ENCODE measurements at places on chromosomes 5 and 9. TPM values are rescaled to one million over a fixed set of nuclear protein-coding genes. Genes with fewer than 3 reads are reported as not detected.
A peak's percentile ranks its signal among the peaks of the same experiment; 100 is the strongest.

- DNase-seq: peak; percentile 8
Measured at GRCh38 chr9:113589890-113590289, 126.4 kb downstream of the RGS3 start.

DNA sequence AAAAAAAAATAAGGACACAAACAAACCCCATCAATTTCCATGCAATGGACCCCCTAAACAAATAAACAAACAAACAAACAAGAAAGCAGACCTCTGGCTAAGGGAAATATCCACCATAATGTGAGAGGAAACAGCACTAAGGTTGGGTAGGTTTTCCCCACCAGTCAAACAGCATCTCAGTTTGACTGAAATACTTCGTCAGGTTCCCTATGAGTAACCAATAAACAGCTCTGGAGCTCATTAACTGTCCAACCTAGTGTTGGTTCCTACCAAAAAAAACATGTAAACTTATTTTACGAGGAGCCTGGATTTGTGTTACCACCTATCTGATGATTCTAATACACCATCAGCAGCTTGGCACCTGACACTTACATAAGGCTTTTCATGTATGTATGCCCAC is 198.5 kb upstream of the TARS1 start:
- DNase-seq: no peak

Gene ADRB2
- total RNA-seq: not detected

Gene CCDC152
- total RNA-seq: 13.4 TPM

Gene PDLIM4
- 81.6 TPM for total RNA-seq

Gene KDM4C
- 63.5 TPM for total RNA-seq

- DNase-seq: no peak
Measured at GRCh38 chr5:134029156-134029555, 24.4 kb upstream of the VDAC1 start.

Gene OR1Q1
- not detected for total RNA-seq

- no peak for DNase-seq
Measured at GRCh38 chr5:96065685-96066385, 104.2 kb upstream of the ELL2 start.

GRCh38 chr9:87334366-87334765 is 163.3 kb upstream of the DAPK1 start:
- no peak for DNase-seq

Gene GAPT
- not detected for total RNA-seq

DNA sequence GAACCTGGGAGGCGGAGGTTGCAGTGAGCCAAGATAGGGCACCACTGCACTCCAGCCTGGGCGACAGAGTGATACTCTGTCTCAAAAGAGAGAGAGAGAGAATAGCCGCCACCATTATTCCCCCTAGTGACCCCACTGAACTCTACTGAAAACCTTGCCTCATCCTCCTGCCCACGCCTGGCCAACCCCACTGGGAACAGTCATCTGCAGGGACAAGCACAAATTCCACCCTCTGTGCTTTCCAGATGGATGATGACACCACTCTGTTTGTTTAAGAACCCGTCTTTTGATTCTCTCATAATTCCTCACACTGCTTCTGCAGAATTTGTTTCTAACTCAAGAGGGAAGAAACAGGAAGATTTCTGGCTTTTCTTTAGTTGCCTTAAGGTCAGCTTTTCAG is 12.2 kb downstream of the BHMT2 start:
- no peak for DNase-seq

Gene SHISAL2B
- total RNA-seq: not detected

GRCh38 chr9:27625751-27626150 is 52.5 kb upstream of the C9orf72 start:
- DNase-seq: no peak

Gene PCDHB14
- total RNA-seq: 16.5 TPM

Gene HTR4
- total RNA-seq: not detected

DNA sequence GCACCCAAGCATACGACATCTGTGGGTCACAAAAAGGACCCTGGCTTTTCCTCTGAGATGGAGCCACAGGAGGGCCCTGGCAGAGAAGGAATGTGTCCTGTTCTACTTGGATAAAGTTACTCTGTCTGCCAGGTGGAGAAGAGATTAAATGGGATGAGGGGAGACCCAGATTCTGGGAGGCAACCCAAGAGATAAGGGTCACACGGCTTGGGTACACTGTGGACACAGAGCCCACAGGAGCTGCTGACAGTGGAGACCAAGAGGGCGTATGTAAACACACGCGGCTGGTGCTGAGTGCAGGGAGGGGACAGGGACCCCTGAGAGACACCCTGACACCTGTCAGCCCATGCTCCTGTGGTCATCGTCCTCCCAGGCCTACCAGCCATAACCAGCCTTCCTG is 6.2 kb downstream of the CDK20 start:
- no peak for DNase-seq

Gene SOHLH1
- total RNA-seq: not detected

Gene EIF4E1B
- total RNA-seq: not detected

GRCh38 chr9:115204904-115205453 is 87.0 kb upstream of the TNC start:
- no peak for DNase-seq

Gene TAF11L14
- total RNA-seq: not detected

GRCh38 chr5:39826051-39826450 is 401.3 kb upstream of the DAB2 start:
- DNase-seq: no peak

Gene ERGIC1
- 76.2 TPM for total RNA-seq

DNA sequence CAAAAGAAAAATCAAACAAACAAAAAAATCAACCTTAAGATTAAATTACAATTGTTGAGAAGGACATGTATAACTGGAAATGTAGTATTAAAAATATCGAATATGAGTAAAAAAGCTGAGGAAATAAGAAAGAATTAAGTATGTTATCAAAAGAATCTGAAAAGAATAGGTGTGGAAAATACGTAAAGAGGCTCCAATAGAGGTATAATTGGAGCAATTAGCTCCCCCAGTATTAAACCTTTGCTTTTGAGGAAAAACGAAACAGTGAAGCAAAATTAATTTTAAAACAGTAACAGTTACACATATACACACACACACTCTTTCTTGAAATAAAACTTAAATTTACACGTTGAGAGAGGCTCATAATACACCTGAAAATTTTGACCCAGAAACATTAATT is 578.7 kb upstream of the ADAMTS16 start:
- DNase-seq: no peak

Gene PCDHGA12
- total RNA-seq: 6.1 TPM

DNA sequence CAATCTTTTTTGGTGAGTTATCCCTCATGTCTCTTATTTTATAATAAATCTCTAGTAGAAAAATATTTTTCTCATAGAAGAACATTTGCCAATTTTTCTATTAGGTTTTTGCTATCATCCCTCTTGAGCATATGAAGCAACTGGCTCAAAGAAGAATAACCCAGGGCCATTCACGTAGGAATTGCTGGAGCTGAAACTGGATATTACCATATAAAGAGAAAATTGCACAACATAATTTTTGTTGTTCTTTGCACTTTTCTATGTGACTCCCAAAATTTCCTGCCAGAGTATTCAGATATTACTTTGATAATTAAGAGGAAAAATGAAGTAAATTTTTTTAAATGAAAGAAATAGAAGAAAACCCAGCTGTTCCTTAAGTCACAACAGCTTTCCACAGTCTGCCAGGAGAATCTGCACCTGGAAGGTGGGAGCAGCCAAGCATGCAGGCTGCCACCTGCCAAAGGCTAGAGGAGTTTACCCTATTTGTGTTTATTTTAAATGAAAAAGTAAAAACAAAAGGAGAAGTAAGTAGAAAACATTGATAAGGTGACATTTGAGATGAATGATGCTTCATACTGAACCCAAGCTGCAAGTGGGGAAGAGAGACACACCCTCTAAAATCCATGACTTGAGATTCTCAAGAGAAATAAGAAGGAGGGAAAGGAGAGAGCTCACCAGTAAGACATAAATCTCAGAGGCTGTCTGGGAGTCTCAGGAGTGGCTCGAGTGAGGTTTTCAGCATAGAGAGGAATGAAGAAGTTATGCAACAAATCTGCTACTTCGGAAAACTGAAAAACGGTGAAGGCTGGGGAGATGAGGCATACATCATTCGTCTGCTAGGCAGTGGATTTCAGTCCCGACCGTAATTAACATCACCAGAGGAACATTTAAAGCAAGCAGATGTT is 31.5 kb upstream of the FREM1 start:
- DNase-seq: no peak

GRCh38 chr5:14064841-14065240 is 78.3 kb upstream of the TRIO start:
- DNase-seq: no peak

DNA sequence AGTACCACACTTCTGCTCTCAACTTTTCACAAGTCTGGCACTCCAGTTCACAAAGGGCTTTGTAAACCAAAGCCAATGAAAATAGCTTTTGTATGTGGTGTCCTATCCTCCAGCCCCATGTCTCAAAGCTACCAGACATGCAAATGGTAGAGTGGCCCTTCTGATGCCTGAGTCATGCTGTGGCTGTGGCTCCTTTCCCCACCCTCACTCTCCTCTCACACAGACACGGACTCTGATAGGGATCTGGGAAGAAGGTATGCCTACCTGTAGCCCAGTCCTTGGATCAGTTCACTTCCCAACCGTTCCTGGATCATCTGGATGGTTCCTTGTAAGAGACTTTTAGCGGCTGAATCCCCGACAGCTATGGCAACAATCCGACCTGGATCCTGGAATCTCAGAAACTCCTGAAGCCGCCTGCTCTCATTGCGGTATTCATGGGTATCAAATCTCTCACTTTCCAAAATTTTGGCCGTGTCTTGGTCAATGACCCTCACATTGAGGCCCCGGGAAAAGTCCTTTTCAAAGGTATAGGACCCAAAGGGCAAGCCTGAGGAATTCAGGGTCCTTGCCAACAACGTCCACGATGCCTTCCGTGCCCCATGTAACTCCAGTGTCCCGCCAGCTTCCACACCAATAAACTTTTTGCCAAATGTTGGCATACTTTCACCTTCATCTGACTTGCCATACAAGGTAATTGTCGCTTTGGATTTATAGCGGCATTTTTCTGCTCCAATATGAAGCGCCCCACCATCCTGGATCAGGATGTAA is 23.4 kb downstream of the CEMIP2 start:
- no peak for DNase-seq

DNA sequence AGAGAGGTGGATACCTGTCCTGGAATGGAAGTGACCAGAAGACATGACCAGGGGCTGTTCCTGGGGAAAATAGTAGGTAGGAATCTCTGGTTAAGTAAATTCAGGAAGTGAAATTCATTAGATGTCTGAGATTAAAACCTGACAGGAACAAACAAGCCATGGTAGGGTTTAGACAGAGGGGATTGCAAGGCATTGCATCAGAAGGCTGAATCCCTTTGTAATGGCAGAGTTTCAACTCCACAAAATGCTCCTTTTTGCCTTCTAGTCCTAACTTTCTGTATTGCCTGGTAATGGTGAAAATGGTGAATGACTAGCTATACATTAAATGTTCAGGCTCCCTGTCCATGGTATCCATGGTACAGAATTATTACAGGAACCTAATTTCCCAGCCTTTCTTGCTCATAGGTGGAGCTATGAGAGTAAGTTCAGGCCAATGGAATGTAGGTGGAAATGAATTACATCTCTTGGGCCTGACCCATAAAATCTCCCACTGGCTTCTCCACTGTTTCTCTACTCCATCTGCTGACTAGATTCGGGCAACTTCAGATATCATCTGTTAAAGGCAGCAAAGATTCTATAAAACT is 113.4 kb upstream of the CNTLN start:
- no peak for DNase-seq

- DNase-seq: peak; percentile 88
Measured at GRCh38 chr5:79235634-79236361, at the start of gene JMY. TSS of gene JMY (plus strand) at chr5:79236131. CDS start at chr5:79236651, 520 bp downstream.

DNA sequence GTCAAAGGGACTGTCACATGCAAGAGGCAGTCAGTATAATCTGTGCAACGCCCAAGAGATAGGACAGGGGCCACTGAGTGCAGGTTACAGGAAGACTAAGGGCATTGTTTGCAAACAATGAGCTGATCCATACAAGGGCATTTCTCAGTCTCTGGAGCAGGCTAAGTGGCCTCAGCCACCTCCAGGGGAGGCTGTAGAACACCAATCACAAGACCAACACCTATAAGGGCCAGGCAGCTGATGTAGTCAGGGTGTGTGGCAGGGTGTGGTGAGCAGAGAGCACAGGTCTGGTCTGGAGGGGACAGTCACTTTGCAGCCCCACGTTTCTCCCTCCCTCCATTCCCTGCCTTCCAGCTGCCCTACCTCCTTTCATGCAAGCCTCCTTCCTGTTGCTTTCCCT is 83.2 kb upstream of the ADRA1B start:
- DNase-seq: no peak

DNA sequence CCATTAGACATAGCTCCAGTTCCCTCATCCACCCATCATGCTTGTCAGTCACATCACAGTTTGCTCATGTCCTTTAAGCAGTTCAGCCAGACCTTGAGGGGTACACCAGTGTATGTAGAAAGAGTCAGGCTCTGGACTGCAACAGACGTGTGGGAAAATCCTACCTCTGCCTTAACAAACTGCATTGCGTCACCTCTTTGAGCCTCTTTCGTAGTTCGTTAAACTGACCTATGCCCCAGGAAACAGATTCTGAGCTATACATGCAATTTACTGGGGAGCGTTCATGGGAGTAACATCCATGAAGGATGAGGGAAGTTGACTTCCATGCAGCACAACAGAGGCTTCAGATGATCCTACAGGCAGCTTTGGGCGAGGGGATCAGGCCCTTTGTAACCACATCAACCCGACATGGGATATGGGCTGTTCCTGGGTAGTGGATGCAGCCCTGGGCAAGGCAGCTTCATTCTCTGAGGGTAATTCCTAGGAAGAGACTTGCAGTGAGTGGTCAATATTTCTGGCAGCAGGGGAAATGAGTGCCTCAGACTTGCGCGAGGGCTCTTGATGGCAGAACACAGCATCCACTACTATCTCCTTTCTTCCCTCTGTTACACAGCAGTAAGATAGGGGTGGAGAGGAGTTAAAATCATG is 4.3 kb downstream of the SPINK4 start:
- DNase-seq: no peak

DNA sequence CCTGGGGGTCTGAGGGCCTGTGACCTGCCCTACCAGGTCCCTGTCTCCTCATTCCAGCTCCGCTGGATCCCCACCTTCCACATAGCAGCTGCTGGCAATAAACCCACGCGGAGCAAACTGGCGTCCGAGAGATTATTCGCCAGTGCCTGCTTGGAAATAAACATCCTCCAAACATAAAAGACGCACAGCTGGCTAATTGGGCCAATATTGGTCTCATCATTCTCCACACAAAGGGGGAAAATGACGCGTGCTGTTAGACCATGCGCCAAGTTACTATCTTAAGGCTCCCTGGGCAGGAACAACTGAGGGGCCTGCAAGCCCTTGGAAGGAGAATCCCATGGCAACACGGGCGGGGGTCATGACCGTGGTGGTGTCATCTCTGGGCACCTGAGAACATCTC is 73.3 kb upstream of the SARDH start:
- no peak for DNase-seq

Data from glutamatergic neuron (in vitro differentiated cells).